CD4-positive, alpha-beta T cell treated with Interleukin-12 subunit alpha and Interleukin-12 subunit beta, for 1 hour (primary cell): ENCODE measurements at places on chromosomes 16 and 17.

DNA sequence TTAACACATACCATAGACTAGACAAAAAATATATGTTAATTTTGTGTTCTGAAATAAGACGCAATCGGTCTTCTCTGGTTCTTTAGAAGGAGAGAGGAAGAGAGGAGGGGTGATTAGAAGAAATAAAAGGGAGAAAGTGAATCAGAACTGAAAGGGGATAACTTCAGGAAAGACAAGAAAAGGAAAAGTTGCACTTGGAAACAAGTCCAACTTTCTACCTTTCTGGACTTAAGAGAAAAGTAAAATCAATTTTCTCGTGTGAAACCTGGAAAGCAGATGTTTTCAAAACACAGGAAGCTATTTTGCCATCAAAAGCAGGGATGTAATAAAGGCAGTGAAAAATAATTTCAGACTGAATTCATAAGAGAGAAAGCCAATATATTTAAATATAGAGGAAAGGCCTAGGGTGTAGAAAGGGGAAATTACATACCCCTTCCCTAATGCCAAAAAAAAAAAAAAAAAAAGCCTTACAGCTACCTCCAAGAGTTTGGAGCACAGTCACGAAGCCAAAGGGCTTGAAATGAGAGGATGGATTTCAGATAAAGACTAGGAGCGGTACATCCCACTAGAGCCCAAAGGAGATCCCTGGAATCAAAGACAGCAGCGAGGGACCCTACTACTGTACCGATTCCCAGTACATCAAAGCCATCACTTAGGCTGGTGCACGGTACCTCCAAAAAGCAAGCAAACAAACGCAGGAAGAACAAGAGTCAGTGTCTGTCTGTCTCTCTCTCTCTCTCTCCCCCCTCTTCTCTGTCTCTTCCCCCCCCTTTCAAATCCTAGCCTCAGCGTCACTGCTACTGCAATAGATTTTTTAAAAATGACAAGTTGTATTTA is 12.1 kb upstream of the ZFHX3 start:
- DNase-seq = no peak

GRCh38 chr17:1899403-1900000 is 69.7 kb downstream of the RPA1 start:
- DNase-seq = no peak

GRCh38 chr16:50690177-50690576 is 3.2 kb upstream of the NOD2 start:
- DNase-seq = no peak

GRCh38 chr17:49525831-49526741 is 31.0 kb downstream of the NGFR start:
- DNase-seq = no peak

DNA sequence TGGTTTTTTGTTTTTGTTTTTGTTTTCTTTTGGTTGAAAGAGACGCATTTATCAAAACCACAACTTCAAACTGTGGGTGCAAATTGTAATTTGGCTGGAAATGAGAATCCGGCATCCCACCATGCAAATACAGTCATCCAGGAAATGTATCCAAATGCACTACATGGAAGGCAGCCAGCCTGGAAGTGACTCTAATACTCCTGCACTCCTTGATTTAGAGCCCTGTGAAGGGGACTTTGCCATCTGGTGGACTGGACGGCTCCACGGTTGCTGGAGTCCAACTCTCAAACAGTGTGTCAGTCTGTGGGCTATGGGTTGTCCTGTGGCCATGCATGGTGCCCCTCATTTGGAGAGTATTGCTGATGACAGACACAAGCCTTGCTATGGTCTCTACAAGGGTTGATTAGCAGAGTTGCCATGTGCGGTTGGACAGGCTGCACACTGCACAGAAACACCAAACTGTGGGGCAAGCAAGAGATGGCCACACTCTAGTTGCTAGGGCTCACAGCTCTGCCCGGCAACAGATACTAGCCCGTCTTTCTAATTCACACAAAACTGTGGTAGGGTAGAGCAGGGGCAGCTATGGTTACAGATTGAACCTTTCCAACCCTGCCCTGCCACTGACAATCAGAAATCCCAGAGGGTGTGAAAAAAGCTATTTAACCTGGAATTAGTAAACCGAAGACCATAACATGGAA is 62.4 kb downstream of the VAT1L start:
- DNase-seq = no peak
